Activated T-helper 17 cell treated with anti-CD3 and anti-CD28 coated beads, Interleukin-2, amount 50 U/mL, for 72 hours (primary cell): ENCODE measurements at places on chromosomes 7 and 10.

GRCh38 chr10:112904000-112904399, 46.0 kb upstream of the TCF7L2 start:
- peaks cover 4% of the 10 kb centered on the region for H3K27me3 ChIP-seq
- H3K4me1 ChIP-seq: no peaks in the 10 kb centered on the region
- H3K4me3 ChIP-seq: no peak overlapping the region
- peak; percentile 14 for ATAC-seq

- no peaks in the 10 kb centered on the region for H3K4me1 ChIP-seq
- H3K4me3 ChIP-seq: no peak overlapping the region
- H3K27ac ChIP-seq: no peak overlapping the region
- H3K36me3 ChIP-seq: no peaks in the 10 kb centered on the region
Measured at GRCh38 chr10:70286616-70287015, 2.8 kb upstream of the NPFFR1 start.

DNA sequence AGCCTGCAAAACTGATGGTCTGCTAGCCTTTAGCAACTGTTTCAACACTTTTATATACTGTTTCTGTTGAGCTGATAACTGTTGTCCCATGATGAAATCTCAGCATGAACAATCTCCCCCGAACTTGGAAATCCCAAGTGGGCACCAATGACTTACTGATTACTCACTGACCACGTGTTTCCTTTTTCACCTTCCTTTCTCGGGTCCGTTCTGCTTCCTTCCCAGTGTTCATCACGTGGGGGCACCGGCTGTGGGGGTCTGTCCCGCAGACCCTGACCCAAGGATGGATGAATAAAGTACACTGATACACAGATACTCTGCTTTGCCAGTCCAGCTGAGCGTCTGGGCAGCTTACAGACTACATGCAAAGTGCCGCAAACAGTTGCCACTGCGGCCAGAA, 39.0 kb upstream of the RASGEF1A start:
- no peak overlapping the region for H3K27ac ChIP-seq
- H3K27me3 ChIP-seq: no peaks in the 10 kb centered on the region
- H3K4me1 ChIP-seq: peaks cover 21% of the 10 kb centered on the region
- H3K36me3 ChIP-seq: no peaks in the 10 kb centered on the region

DNA sequence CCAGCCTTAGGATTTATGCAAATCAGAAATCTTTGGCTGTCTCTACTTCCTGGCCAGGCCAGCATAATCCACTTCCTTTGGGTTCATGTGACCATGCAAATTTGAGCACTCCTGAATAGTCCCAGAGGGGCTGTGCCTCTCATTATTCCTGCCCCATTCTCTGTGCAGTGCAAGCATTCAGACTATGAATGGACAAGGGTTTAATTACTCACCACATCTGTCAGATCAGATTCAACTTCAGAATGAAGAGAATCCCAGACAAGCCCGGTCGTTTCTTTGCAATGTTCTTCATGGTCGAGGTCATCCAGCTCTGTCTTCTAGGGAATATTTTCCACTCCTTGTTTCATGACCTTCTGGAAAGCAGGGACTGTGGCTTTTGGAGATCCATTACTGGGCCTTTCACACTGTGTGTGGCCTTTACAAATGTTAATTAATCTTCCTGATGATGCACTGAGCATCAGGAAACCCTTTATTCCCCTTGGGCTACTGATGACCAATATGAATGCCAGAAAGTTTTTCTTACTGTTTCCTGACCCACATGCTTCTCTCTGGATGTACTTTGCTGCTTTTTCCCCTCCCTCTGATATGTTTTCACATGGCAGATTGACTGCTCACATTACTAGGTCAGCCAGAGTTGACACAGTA, 217.6 kb upstream of the TCF7L2 start:
- H3K4me1 ChIP-seq: peaks cover 4% of the 10 kb centered on the region
- no peak overlapping the region for H3K4me3 ChIP-seq
- ATAC-seq: no peak
- no peaks in the 10 kb centered on the region for H3K27me3 ChIP-seq

- peaks cover 9% of the 10 kb centered on the region for H3K27me3 ChIP-seq
- H3K4me3 ChIP-seq: no peak overlapping the region
- no peaks in the 10 kb centered on the region for H3K4me1 ChIP-seq
- H3K27ac ChIP-seq: no peak overlapping the region
- no peaks in the 10 kb centered on the region for H3K36me3 ChIP-seq
Measured at GRCh38 chr10:1644191-1644711, 93.1 kb downstream of the ADARB2 start.

GRCh38 chr7:70591643-70592042, 540.3 kb upstream of the GALNT17 start:
- H3K4me1 ChIP-seq: no peaks in the 10 kb centered on the region
- no peak overlapping the region for H3K27ac ChIP-seq
- H3K27me3 ChIP-seq: peaks cover 10% of the 10 kb centered on the region
- H3K36me3 ChIP-seq: no peaks in the 10 kb centered on the region
- no peak for ATAC-seq
- no peak overlapping the region for H3K4me3 ChIP-seq

- H3K27me3 ChIP-seq: no peaks in the 10 kb centered on the region
- H3K27ac ChIP-seq: peak overlapping the region; percentile 2
- no peak for ATAC-seq
- peaks cover 81% of the 10 kb centered on the region for H3K36me3 ChIP-seq
- H3K4me3 ChIP-seq: no peak overlapping the region
Measured at GRCh38 chr7:123548406-123548805, 9.2 kb downstream of the NDUFA5 start.

DNA sequence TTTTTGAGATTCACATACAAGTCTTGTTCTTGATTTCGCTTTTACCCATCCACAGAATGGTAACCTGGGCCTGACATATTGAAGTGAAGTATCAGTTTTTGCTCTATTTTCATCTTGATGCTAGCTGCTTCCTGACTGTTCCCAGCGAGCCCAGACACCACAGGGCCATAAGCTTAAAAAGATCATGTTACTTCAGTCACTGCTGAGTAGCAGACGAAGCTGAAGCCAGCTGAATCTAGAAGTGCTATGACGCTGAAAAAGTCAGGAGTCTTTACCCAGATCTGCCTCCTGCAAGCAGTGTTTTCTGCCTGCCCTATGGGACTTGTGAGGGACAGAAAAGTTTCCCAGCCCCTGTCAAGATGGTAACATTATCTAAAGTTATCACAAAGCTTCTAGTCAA, 2.7 kb upstream of the PRXL2A start:
- no peak for ATAC-seq
- no peak overlapping the region for H3K27ac ChIP-seq
- peaks cover 8% of the 10 kb centered on the region for H3K4me1 ChIP-seq
- H3K4me3 ChIP-seq: no peak overlapping the region

DNA sequence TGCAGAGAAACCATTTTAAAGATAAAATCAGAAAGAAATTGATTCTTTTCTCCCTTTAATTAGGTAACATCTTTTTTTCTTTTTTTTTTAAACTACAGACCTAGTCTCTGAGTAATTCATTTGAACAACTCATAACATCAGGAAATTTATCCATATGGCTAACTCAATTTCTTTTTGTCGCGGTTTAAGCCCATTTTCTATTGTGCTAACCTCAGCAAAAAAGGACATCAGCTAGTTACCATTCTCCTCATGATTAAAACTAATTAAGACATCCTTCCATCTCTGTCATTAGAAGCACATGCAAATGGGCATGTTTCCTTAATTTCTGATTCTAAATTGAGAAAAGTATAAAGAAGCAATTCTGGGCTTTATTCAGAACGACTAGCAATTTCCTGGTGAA, 57.8 kb downstream of the ANK3 start:
- ATAC-seq: no peak
- H3K4me3 ChIP-seq: no peak overlapping the region
- no peaks in the 10 kb centered on the region for H3K27me3 ChIP-seq

DNA sequence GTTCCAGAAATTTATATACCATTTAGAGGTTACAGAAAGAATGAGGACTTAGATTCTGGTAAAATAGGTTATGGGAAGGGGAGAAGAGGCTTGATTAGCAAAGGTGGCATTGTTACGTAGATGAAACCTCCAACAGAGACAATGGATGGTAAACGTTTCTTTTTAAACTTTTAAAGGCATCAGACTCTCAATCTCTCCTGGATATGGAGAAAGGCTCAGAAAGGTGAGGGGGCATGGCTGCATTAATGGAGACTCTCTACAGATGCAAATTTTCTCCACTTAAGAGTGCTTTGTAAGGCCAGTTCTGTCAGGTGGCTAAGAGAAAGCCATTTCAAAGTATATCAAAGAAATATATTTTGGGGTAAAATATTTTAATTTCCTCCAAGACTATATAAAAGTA, 240.9 kb upstream of the PTER start:
- peak overlapping the region; percentile 53 for H3K27ac ChIP-seq
- peaks cover 15% of the 10 kb centered on the region for H3K4me1 ChIP-seq
- H3K4me3 ChIP-seq: peak overlapping the region; percentile 22
- no peaks in the 10 kb centered on the region for H3K36me3 ChIP-seq

DNA sequence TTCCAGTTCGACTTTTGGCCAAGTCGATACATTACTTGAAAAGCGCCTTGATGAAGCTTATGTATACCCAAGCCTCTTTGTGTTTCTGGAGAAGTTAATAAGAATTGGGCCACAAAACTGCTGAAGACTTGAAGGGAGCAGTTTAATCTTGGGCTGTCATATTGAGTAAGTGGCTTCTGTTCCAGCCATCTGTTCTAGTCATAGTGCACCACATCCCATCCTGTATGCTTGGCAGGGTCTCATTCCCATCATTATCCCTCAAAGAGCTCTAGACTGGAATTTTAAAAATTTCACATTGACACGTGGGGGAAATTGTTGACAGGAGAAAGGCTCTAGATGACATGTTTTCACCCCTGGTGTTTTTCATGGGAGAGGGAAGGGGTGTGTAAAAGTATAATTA, 196.6 kb upstream of the PLPP4 start:
- no peaks in the 10 kb centered on the region for H3K36me3 ChIP-seq
- ATAC-seq: no peak
- H3K27me3 ChIP-seq: peaks cover 40% of the 10 kb centered on the region
- no peak overlapping the region for H3K4me3 ChIP-seq

GRCh38 chr7:41047789-41048191, 655.1 kb downstream of the INHBA start:
- no peak overlapping the region for H3K27ac ChIP-seq
- H3K4me1 ChIP-seq: no peaks in the 10 kb centered on the region
- H3K36me3 ChIP-seq: no peaks in the 10 kb centered on the region
- no peak for ATAC-seq
- H3K4me3 ChIP-seq: no peak overlapping the region
- no peaks in the 10 kb centered on the region for H3K27me3 ChIP-seq

- no peaks in the 10 kb centered on the region for H3K36me3 ChIP-seq
- H3K27ac ChIP-seq: no peak overlapping the region
- no peak overlapping the region for H3K4me3 ChIP-seq
- no peaks in the 10 kb centered on the region for H3K27me3 ChIP-seq
- no peak for ATAC-seq
Measured at GRCh38 chr10:106360870-106361269, 803.6 kb downstream of the SORCS1 start.

DNA sequence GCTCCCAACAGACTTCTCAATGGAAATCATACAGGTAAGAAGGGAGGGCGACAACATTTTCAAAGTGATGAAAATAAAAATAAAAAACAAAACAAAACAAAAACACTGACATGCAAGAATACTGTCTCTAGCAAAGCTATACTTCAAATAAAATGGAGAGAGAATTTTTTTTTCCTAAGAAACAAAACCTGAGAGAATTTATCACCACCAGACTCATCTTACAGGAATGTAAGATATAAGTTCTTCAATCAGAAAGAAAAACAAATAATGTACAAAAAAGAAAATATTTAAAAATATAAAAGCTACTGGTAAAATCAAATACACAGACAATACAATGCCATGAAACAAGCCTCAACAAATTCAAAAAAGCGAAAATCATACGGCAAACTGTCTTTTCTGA, 113.2 kb downstream of the NRBF2 start:
- H3K4me3 ChIP-seq: no peak overlapping the region
- peaks cover 50% of the 10 kb centered on the region for H3K36me3 ChIP-seq
- ATAC-seq: no peak
- peaks cover 39% of the 10 kb centered on the region for H3K4me1 ChIP-seq

DNA sequence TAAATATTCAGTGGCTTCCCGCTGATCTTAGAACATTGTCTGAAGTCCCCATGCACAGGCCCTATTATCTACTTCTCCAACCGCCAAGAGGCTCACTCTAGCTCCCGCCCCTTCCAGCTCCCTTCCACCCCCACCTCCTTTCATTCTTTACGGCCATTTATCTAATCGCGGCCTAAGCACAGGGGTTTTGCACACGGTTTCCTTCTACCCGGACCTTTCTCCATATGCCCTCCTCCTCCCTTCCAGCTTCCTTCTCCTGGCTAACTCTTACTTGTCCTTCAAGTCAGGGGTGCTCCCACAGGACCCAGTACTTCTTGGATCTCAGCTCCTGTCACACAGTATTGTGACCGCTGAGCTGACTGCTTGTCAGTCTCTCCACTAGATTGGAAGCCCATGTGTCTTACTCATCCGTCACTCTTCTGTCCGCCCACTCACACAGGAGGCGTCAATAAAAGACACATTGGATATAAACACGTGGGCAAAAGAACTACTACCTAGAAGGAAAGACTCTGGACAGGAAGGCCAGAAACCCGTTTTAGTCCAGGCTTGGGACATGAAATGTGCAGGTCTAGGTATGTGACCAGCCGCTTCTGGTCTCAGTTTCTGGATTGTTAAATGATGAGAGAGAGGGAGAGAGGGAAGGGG, 20.2 kb upstream of the HPS1 start:
- peaks cover 6% of the 10 kb centered on the region for H3K27me3 ChIP-seq
- H3K27ac ChIP-seq: peak overlapping the region; percentile 88
- H3K4me3 ChIP-seq: peak overlapping the region; percentile 92
- no peaks in the 10 kb centered on the region for H3K36me3 ChIP-seq

GRCh38 chr7:31082017-31082416, 29.9 kb downstream of the ADCYAP1R1 start:
- no peak overlapping the region for H3K4me3 ChIP-seq
- H3K4me1 ChIP-seq: no peaks in the 10 kb centered on the region
- no peak for ATAC-seq

DNA sequence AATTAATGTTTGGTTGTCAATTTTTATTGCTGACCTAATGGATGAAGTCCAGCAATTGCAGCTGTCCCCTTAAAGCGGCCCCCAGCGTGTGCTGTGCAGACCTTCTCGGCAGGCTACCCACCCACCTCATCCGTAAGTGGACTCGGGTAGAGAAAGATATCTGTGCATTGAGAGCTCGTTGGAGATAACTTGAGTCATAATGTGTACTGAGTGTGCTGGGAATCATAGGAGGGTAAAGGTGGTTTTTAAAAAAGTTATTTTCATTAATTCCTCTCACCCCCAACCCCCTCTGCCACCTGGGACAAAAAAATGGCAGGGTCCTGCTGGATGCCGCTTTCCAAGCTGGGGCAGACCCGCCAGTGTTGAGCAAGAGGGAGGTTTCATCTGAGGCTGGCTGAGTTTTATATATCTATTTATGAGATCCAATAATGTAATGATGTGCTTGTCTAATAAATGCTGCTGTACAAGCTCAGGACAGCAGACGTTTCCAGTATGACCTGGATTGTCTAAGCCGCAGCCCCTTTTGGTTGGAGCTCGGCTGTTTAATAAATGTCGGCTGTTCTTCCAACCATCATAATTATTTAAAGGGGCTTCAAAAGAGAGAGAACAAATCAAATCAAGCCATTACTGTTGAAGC, 119.1 kb downstream of the NKX6-2 start:
- peaks cover 6% of the 10 kb centered on the region for H3K36me3 ChIP-seq
- peaks cover 11% of the 10 kb centered on the region for H3K4me1 ChIP-seq
- peak overlapping the region; percentile 47 for H3K4me3 ChIP-seq
